ENCODE measurements at places on chromosomes 13 and 19.

DNA sequence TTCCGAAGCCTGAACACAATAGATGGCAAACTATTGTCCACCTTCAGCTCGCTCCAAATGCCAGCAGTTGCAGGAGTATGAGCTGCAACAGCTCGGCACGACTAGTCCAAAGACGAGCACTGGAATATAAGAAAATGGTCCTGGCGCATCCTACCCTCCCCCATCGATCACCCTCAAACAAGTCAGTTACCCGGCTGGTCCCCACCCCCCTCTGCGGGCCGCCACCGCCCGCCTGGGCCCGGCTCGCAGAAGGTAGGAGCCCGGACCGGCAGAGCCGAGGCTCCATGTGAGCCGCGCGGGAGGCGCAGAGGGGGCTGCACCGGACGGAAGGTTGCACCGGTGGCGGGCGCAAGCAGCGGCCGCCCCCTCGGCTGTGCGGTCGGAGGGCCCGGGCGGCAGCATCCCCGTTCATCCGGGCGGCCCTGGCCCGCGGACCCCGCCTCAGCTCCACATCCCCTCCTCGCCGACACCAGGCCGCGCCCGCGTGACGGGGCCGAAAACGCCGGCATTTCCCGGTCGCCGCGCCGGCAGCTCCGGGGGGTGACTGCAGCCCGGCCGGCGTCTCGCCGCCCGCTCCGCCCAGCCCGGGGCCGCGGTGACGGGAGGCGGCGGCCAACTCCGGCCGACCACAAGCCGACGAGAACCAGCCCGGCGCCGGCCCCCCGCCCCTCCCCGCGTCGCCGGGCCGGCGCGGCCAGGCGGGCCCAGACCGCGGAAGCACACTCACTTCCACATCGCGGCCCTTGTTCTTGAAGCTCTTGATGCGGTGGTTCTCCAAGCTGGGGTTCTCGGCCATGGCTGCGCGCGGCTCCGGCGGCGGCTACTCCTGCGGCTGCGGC lies 552 bp downstream of the KPNA3 start:
- DNase-seq, result no peak

DNA sequence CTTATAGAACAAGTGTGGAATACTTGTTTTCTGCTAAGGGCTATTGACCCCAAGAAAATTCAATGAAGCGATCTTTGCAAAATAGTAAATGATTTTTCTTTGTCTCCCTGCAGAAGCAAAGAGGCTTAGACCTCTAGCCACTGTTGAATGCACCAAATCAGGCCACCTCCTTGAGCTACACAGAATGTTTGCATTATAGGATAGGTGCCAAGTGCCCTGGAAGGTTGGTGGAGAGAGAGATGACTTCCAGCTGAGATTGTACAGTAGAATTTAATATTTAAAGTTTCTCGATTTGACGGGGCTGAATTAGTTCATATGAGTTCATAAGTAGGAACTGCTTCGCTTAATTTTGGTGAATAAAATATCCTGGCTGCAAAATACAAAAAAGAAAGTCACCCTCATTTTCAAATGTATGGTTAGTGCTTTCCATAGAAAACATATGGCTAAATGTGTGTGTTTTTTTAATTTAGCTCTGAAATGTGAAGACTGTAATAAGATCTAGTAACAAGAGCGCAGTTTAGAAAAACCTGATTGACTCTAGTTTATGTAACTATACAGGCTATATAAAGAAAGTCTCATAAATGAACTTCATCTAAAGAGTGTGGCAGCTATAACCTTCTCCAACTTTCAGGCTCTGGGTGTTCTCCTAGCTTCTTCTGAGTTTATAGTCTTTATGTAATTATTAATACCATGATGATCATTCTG lies 41.6 kb downstream of the LRCH1 start:
- no peak for DNase-seq

DNA sequence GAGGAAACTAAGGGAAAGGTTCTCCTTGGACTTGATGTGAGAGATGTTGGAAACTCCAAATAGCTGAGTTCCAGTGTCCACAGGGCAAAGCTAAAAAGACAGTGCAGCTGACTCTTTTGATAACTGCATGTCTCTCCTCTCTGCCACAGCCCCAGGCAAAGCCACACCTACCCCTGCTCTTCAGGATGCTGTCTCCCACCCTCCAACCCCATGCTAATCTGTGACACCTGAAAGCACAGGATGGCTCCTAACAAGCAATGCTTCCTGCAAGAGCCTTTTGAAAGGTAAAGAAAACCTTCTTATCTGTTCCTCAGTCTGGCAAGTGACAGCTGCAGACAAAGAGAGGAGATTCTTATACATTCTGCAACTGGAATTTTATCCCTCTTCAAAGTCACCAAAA lies 14.5 kb downstream of the SLC46A3 start:
- DNase-seq, result no peak

DNA sequence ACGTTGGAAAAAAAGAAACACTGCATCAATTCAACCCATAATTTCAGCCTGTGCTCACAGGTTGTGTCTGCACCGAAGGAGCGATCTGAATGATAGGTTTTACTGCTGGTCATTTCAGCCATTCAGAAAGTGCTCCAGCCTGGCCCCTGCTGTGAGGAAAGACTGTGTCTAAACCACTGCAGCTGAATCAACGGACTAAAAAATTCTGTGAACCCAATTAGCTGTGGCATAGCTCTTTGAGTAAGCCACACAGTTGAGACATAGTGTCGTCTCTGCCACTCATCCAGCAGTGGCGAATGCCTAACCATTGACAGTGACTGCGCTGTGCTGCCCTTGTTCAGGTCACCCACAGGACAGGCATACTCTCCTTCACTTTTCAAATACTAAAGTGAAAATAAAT lies 179.8 kb downstream of the COG6 start:
- DNase-seq, result no peak

DNA sequence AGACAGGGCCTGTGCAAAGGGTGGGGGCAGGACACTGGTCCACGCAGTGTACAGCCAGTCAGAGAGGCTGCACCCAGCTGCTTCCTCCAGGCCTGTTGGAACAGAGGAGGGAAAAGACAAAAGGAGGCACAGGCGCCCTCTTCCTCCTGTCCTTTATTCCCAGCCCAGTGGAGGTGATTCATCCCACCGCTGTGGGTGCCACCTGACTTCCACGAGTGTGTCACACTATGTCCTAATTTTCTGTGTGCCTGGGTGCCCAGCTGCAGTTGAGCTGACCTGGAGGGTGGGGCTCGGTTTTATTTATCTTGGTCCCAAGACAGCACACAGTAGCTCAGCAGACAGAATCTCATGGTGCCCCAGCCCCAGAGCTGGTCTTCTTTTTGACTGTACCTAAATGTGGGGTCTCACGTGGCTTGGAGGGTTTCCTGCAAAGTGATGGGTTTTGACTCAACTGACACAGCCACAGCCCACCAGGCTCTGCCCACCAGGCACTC lies 9.0 kb downstream of the EPS15L1 start:
- DNase-seq, result no peak

DNA sequence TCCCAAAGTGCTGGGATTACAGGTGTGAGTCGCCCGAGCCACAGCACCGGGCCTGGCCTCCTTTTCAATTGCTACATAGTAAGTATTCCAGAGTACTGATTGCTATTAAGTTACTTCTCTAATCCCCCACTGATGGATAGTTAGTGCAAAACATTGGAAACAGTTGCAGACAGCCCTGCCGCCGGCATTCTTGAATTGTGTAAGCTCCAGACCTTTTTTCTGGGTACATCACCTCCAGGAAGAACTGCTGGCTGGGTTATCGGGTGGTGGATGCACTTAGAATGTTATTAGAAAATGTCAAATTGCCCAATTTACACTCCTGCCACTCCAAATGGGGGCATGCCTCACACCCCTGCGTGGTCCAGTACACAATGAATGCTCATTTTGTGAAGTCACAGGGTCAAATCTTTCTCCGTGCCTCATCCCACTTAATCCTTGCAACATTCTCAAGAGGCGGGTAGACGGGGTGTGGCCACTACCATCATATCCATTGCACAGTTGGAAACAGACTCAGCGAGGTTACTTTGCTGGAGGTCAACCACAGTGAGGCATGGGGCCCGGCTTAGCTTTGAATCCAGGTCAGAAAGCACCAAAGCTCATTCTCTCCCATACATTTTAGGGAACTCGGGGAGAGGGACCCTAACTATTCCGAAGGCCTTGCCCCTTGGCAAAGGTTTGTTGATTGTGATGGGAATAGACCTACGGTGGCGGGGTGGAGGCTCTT lies 1.0 kb upstream of the KDM4B start:
- DNase-seq, result no peak

All from B cell (primary cell).